ENCODE measurements at places on chromosomes 16 and 17.

DNA sequence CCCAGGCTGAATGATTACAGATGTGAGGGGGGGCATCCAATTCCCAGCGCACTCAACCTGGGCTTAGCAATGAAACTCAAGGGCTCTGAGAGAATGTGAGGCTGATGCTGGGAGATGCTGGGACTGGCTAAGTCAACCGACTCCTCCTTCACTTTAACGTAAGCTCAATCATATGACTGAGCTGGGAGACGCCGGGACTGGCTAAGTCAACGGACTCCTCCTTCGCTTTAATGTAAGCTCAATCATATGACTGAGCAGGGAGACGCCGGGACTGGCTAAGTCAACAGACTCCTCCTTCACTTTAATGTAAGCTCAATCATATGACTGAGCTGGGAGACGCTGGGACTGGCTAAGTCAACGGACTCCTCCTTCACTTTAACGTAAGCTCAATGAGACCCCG lies 179.4 kb downstream of the VPS53 start:
- DNase-seq = no peak

GRCh38 chr16:67910158-67910557 lies 17.1 kb downstream of the PSKH1 start:
- DNase-seq = no peak

DNA sequence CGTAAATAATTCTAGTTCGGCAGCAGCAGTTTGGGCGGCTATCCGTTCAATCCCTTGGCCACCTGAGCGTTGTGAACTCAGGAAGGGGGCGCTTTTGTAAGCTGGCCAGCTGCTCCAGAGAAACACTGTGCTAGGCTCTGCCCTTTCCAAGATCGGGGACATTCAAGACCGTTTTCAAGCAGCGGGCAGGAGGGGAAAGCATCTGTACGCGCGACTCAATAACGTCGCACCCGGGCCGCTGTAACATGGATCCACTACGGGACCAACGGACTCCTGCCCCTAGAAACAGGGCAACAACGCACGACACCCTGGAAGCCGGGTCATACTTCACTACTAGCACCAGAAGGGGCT lies 463 bp downstream of the TOP2A start:
- no peak for DNase-seq

DNA sequence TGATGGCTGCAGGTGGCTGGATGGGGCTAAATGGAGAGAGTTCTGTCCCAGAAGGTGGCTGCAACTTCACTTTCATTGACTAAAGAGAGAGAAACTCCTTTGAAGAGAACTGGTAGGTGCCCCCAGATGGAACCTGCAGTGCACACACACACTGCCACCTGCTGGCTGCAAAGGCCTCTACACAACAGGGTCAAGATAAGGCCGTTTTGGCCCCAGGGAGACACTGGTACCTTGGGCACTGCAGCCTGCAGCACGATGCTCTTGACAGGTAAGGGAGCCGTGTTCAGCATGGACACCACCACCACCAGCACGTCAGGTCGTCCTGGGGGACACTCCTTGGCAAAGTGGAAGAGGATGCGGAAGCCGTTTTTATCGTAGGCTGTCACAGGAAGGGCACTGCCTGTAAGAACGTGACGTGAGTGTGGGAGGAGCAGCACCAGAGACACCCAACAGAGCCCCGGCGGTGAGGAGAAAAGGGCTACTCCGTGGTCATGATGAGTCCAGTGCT lies 22.7 kb downstream of the GGA3 start:
- DNase-seq = peak; percentile 67

DNA sequence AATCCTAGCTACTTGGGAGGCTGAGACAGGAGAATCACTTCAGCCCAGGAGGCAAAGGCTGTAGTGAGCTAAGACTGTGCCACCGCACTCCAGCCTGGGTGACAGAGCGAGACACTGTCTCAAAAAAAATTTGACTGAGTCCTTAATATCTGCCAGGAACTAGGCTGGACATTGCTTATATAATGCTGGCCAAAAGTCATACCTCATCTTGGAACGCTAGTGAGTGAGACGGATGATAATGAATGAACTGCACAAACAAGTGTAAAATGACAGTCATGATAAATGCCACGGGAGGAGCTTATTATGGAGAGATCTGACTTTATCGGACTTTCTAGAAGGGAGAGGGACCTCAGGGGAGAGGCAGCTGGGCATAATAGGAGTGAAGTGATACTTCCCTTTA lies 327.6 kb downstream of the SHISA9 start:
- no peak for DNase-seq

GRCh38 chr17:43367737-43368242 lies 31.0 kb upstream of the ARL4D start:
- no peak for DNase-seq

DNA sequence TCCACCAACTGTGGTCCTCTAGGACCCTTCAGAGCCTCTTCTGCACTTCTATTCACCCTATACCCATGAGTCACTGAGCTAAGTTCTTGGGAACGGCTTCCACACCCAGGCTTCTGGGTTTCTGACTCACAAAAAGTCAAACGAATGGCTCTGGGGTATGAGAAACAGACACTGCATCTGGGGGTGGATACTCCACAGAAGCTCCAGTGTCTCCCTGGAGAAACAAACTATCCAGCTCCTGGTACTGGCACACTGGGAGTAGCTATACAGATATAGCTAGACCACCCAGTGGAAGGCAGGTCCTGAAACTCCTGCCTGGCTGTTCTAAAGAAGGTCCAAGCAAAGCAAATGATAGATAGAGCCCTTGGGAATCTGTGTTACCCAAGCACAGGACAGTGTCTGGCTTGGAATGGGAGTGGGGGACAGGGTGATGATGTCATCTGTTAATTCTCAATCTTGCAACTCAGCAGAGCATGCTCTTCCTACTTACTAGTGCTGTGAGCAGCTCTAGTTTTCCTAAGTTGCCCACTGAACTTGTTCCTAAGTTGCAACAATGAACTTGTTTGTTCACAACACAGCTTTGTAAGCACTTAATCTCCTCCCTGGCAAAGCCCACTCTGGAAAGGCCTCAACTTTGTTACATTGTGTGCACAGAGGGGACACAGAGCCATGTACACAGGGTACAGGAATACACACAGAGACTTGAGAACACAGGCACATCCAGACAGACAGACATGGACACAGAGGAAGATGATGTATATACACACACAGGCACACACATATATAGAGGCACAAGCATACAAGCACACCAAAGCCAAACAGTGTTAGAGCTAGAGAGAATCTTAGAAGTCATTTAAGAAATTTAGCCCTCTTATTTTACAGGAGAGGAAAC lies 6.7 kb downstream of the MMP28 start:
- DNase-seq = no peak

- no peak for DNase-seq
These were observed 31.9 kb downstream of the RNF43 start for GRCh38 chr17:58385359-58385899.
